CD4-positive, alpha-beta T cell treated with Interleukin-1 beta for 1 hour (primary cell): ENCODE measurements at places on chromosomes 12 and 14.

DNA sequence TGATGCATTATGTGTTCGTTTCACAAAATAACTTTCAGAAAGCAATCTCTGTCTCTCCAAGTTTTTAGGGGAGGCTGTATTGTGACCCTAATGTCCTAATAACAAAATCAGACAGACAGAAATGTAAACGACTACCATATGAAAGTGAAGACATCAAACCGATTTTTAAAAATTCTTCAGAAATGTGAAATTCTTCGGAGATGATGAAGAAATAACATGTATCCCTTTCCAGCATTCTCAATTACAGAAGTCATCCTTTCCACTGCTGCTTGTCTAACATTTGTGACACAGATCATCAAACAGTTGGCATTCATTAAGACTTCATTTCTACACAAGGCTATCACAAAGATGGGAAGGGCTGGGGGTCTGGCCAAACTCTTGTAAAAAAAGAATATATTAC lies 41.0 kb downstream of the DMAC2L start:
- no peak for DNase-seq

- no peak for DNase-seq
Observed at GRCh38 chr14:46820291-46820690, 168.7 kb upstream of the RPL10L start.

- no peak for DNase-seq
Observed at GRCh38 chr12:69024907-69025306, 91.9 kb upstream of the CPM start.

DNA sequence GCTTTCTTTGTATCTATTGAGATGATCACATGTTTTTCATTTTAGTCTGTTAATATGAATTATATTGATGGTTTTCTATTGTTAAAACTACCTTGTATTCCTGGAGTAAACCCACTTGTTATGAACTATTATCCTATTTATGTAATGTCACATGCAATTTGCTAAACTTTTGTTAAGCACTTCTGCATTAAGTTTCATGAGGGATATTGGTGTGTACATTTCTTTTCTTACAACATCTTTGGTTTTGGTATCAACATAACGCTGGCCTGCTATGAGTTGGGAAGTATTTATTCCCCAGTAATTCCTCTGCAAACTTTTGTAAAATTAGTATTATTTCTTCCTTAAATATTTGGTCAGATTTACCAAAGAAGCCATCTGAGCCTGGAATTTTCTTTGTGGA lies 46.5 kb upstream of the AMIGO2 start:
- DNase-seq = no peak

- peak; percentile 80 for DNase-seq
Observed at GRCh38 chr14:60331201-60332045, 82.4 kb downstream of the PPM1A start.

- no peak for DNase-seq
Observed at GRCh38 chr14:61374284-61374683, 52.9 kb downstream of the PRKCH start.
